ENCODE measurements at places on chromosomes 12 and 14.

DNA sequence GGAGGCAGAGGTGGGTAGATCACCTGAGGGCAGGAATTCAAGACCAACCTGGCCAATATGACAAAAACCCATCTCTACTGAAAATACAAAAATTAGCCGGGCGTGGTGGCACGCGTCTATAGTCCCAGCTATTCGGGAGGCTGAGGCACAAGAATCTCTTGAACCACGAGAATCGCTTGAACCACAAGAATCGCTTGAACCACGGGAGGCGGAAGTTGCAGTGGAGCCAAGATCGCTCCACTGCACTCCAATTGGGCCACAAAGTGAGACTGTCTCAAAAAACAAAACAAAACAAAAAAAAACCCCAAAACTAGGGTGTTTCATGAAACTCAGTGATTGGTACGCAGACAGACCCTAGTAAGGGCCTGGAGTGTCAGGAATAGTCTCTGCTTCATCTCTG, 6.4 kb upstream of the ARF6 start:
- DNase-seq: no peak

GRCh38 chr14:22491683-22492621, 97.1 kb downstream of the DAD1 start:
- no peak for DNase-seq

DNA sequence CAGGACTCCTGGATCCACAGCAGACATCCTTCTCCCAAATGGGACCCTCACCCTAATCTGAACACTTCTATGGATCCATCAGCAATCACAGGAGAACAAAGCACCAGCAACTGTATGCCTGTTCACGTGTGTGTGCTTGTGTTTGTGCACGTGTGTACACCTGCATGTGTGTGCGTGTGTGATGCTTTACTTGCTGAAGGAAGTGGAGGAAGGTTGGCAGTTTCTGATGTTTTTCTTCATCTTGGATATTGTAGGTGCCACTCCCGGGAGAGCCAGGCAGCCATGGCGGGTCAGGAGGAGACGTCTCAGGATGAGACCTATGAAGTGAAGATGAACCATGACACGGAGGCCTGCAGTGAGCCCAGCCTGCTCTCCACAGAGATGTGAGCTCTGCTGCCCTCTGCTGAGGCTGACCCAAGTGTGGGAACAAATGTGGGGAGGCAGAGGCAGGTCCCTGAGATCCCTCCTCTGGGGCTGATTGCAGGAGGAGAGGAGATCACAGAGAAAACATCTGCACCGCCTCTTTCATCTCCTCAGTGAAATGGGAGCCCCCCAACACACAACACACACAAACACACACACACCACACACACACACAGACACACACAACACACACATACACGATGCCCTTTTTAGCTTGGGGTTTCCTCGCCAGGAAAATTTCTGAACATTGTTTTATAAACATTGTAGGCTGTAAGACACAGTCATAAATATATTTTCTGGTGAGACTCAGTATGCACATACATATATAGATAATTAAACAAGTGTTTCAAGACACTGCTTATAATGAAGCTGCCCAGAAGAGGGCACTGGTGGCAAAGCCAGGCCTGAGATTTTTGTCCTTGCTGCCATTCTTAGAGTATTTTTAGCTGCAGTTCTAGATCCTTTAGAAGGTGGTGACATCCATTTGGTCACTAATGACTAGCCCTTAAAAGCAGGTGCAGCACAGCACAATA, 112.2 kb upstream of the FKBP4 start:
- peak; percentile 46 for DNase-seq

DNA sequence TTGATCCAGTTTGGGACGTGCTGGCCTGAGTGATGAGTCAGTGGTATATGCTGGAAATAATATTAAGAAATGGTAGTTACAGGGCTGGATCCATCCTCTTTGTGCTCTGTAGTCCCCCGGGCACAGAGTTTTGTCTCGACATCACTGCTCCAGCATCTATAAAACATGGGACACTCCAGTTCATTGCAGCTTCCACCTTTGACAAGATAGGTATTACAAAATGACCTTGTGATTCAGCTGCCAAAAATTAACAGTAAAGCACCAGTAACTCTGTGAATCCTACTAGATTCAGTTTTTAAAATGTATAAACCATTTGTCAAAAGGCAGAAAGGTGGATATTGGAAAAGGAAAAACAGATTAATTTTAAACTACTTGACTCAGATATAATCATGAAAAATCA, 14.6 kb upstream of the GNG2 start:
- no peak for DNase-seq

GRCh38 chr14:97196336-97196735, 399.2 kb downstream of the VRK1 start:
- no peak for DNase-seq

DNA sequence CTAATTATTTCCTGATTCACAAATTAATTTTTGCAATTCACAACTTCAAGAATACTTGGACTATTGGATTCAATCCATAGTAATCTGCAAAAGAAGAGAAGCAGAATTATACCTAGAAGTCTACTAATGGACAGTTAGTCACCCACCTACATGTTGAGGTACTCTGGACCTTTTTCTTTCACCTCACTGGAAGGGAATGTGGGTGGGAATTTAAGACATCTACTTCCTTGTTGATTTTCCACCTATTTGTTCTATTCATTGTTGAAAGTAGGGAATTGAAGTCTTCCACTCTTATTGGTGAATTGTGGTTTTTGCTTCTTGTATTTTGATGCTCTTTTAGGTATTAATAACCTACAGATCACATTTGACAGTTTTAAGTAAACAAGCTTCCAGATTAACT, 11.0 kb downstream of the RESF1 start:
- DNase-seq: no peak

GRCh38 chr12:104469066-104469465, 12.3 kb downstream of the CHST11 start:
- no peak for DNase-seq

- DNase-seq: no peak
These were observed 91.2 kb downstream of the TNFAIP2 start for GRCh38 chr14:103214461-103214958.

DNA sequence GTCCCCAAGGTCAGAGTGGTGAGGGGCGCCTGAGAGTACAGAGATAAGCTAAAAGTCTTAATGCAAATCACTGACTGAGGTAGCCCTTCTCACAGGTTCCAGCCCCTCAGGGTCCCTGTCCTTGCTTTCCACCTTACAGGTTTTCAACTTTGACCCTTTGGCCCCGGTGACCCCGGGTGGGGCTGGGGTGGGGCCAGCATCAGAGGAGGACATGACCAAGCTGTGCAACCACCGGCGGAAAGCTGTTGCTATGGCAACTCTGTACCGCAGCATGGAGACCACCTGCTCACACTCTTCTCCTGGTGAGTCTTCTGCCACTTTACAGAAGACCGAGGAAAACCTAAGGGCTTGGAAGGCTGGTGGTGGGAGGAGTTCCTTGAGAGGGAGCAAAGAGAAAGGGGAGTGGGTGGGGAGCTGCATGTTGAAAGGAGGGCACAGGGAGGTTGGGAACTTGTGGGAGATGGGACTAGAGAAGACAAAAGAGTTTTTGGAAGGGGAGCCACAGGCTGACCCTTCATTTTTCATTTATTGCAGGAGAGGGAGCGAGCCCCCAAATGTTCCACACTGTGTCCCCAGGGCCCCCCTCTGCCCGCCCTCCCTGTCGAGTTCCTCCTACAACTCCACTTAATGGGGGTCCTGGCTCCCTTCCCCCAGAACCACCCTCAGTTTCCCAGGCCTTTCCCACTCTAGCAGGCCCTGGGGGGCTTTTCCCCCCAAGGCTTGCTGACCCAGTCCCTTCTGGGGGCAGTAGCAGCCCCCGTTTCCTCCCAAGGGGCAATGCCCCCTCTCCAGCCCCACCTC, 2.4 kb downstream of the MBD6 start:
- no peak for DNase-seq

GRCh38 chr12:49972129-49972528, 618 bp upstream of the AQP6 start:
- no peak for DNase-seq

DNA sequence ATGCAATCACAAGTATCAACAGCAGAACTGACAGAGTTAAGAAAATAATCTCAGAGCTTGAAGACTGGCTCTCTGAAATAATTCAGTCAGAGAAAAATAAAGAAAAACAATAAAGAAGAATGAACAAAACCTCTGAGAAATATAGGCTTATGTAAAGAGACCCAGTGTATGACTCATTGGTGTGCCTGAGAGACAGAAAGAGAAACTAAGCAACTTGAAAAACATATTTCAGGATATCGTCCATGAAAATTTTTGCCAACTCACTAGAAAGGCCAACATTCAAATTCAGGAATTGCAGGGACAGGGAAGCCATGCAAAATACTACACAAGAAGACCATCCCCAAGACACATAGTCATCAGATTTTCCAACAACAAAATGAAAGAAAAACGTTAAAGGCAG, 56.2 kb downstream of the APOBEC1 start:
- DNase-seq: no peak

DNA sequence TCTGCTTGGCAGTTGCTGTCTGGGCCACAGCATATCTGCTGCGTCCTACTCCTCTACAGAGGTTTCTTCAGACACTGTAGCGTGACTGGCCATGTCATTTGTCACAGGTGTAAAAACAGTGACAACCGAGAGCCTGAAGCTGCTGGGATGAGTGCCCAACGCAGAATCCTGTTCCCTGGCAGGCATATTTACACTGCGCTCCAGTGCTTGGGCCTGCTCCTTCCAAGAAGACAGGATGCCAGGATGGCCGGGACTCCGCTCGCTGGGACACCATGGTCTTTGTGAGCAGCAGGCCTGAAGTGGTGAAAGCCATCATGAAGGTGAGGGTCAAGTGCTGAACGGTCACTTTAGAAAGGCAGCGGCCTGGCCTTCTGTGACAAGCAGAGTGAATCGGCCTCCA, 171.4 kb downstream of the EMP1 start:
- no peak for DNase-seq

- no peak for DNase-seq
These were observed 11.1 kb upstream of the EGLN3 start for GRCh38 chr14:33962016-33962415.

DNA sequence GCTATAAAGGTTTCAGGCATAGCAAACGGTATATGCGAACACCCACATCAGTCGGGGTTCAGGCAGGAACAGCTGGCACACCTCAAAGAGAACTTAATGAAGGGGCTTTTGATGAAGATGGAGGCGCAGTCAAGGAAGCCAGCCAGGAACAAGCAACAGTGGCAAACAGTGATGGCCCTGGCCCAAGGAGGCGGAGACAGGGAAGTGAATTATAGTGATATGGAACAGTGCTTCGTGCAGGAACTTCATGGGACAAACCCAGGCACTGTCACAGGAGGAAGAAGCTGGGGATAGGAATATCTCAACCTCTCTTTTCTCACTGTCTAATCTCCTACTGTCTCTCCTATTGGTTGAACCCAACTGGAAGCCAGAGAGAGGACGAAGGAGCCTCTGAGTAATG, 328.3 kb downstream of the AACS start:
- no peak for DNase-seq

GRCh38 chr12:67710582-67710981, 62.0 kb downstream of the DYRK2 start:
- no peak for DNase-seq

DNA sequence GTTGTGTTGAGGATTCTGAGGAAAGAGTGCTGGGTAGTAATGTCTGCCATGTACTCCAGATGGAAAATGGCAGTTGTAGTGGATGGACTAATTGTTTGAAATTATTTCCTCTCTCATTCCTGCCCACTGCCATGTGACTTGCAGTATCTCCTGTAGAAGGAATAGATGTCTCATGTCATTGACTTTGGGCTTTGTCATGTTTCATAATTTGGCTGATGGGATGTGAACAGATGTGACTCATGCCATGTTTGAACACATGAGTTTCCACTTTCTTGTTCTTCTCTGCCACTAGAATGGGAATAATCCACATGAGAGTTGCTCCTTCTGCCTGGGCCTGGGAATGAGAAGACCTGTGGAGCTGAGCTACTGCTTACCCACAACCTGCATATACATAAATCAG, 2.4 kb upstream of the CALCOCO1 start:
- DNase-seq: no peak

DNA sequence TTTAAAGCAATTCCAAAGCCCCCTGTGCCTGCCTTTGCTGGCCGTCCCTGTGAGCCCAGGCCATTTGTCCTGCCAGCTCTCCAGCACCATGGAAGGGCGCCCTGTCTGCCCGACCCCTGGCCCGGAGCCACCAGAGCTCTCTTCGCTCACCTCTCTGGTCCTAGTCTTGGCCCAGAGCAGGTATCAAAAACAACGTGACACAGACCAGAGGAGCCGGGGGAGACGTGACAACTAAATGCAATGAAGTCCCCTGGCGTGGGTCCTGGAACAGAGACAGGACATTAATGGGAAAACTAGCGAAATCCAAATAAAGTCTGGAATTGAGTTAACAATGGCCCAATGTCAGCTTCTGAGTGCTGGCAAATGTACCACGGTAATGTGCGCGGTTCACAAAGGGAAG, 83.2 kb upstream of the DIO3 start:
- no peak for DNase-seq

GRCh38 chr12:94127239-94128131, 20.9 kb upstream of the PLXNC1 start:
- DNase-seq: no peak

GRCh38 chr12:60489071-60489470, 893.2 kb downstream of the SLC16A7 start:
- no peak for DNase-seq

DNA sequence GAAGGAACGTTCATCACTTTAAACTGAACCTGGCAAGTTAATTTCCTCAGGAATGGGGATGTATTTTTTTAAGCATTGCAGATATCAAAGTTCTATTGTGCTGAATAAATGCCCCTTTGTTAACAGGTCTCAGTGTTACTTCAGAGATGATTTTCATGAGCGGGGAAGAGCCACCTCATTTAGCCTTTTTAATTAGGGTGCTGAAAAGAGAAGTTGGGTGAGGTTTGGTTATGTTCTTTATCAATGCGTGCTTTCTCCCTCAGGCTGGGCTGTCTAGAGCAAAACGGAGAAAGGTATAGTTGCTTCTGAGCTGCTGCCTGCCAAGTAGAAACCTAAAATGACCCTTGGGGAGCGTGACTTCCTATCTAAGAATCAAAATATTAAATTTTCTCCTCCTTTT, 8.0 kb upstream of the HIP1R start:
- DNase-seq: no peak

DNA sequence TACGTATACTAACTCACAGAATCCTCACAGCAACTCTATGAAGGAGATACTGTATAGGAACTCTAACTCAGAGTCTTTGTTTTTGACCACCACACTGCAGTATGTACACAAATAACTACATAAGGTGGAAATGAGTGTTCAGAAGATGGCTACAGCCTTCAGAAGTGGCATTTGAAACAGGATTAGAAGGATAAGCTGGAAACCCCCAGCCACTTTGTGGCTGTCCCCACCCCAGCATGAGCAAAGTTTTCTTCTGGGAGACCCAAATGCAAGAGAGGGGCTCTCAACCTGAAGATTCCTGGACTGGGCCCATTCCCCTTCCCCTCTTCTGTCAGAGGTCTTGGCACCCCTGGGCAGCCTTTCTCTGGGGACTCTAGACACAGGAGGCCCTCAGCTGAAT, 43.2 kb upstream of the PNMA1 start:
- DNase-seq: no peak

- no peak for DNase-seq
These were observed 68.5 kb upstream of the CAPRIN2 start for GRCh38 chr12:30823156-30823699.

- peak; percentile 72 for DNase-seq
These were observed 48.9 kb upstream of the DLK1 start for GRCh38 chr14:100677554-100678468.

- DNase-seq: peak; percentile 94
These were observed 10.5 kb upstream of the JPH4 start for GRCh38 chr14:23588884-23589598.

- DNase-seq: no peak
These were observed 494 bp downstream of the TMTC3 start for GRCh38 chr12:88142610-88142991.
